ENCODE measurements at places on chromosomes 5 and 9. TPM values are rescaled to one million over a fixed set of nuclear protein-coding genes. Genes with fewer than 3 reads are reported as not detected.

FOXD4L5 gene
- not detected for total RNA-seq

APBA1 gene
- 9.2 TPM for total RNA-seq

ZNF483 gene
- total RNA-seq, result 6.9 TPM

PCDHGC5 gene
- total RNA-seq, result 2.3 TPM

HRH2 gene
- total RNA-seq, result 6.9 TPM

DNA sequence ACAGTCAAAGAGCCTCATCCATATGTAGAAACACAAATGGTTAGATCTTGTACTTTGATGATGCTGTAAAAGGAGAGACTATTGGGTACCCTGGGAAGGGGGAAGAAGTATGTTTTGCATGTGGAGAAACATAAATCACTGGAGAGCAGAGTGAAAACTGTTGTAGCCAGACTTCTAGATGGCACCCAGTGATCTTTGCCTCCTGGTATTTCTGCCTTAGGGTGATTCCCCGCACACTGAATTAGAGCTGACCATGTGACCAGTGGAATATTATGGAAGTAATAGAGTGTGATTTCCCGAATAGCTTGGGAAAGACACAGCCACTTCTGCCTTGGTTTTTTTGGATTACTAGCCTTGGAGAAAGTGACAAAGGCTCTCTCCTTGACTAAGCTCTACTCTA lies 174.3 kb downstream of the LPAR1 start:
- DNase-seq, result no peak

DNA sequence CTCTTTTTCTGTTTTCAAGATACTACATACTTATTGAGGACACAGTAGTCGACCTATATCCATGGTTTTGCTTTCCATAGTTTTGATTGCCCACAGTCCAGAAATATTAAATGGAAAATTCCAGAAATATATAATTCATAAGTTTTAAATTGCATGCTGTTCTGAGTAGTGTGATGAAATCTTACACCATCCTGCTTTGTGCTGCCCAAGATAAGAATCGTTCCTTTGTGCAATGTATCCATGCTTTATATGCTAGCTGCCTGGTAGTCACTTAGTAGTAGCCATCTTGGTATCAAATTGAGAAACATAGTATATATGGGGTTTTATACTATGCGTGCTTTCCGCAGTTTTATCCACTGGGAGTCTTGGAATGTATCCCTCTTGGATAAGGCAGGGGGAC lies 59.0 kb downstream of the CWC27 start:
- DNase-seq, result no peak

- no peak for DNase-seq
These were observed 29.2 kb upstream of the RASGRF2 start for GRCh38 chr5:80930940-80931339.

GRCh38 chr9:76526026-76526425 lies 67.0 kb downstream of the GCNT1 start:
- no peak for DNase-seq

DNA sequence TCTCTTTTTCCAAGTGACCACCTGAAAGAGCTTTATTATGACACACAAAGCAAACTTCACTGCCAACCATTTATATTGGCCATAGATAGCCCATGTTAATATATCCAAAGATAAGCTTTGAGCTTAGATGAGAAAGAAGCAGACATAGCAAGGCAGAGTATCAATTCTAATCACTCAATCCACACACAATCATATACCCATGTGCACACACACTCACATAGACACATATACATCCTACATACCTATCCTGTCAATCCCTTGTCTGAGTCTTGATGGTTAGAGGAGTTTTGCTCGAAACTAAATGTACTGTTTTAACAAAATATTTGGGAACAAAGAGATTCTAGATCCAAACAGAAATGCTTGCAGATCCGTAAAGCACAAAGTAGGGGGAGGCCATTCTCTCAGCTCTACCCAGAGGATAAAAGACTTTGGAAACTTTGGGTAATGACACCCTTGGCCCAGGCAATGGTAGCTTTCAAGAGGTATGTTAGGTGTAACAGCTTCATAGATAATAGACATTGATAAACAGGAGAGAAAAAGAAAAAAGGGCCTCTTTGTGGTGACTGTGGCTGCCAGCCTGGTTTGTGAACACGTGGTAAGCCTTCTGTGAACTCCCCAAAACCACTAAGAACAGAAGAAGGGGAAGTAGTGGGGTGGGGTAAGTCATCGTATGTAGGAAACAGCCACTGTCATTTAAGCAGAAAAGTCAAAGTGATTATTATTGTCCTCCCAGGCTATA lies 121.6 kb downstream of the TLR4 start:
- no peak for DNase-seq

DNA sequence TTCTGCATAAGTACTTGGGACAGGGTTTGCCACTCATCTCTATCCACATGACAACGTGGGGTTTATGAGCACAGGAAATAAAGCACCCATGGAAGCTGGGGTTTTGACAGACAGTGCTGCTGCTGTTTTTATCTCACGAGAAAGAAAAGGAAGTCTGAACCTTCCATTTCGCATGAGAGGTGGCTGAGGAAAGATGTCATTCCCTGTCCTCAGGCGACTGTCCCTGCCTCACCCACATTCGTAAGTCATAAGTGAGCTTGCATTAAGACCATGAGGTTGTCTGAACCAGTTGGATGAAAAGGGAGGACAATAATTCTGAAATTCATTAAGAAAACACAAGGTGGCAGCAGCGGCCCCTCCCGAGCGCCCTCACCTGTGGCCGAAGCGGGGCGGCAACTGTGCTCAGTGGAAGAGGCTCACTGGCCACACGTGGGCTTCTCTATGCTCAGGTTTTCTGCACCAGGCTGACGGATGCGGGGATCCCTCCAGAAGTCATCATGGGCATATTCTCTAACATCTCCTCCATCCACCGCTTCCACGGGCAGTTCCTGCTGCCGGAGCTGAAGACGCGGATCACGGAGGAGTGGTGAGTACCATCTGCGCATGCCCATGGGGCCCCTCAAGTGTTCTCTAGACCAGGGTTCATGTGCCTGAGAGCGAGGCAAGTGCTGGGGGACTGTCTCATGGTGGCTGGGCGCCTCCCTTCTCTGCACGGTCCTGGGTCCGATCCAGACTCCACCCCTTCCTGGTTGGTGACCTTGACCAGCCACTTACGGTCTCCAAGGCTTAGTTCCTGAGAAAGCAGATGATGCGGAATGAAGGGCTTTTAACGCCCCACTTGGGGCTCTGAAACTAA lies 54.7 kb upstream of the SUSD3 start:
- no peak for DNase-seq

- peak; percentile 88 for DNase-seq
These were observed 3.4 kb downstream of the PDLIM4 start for GRCh38 chr5:132260714-132261551.

DNA sequence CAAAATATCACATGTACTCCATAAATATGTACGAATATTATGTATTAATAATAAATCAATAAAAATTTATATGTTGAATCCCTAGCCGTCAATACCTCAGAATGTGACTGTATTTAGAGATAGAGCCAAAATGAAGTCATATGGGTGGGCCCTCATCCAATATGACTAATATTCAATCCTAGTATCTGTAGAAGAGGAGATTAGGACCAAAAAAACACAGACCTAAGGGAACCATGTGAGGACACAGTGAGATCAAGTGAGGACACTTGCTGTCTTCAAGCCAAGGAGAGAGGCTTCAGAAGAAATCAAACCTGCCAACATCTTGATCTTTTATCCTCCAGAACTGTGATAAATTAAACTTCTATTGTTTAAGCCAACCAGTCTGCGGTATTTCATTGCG lies 3.7 kb upstream of the AMACR start:
- DNase-seq, result no peak

DNA sequence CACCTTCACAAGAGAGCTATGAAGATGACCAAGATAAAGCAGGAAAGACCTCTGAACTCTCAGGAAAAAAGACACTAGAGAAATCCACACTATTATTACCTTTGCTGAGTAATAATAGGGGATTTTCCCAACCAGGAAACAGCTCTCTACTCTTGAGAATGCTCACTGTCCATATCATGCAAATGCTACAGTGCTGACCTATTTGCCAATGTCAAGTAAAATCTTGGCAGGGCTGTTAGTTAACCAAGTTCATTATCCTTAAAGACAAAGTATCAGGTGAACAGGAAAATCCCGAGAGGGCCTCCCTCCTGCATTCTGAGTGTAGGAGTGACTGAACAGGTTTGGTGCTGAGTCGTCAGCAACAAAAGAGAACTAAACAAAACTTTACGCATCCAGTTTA lies 306.6 kb downstream of the ACTL7B start:
- DNase-seq, result no peak

- DNase-seq, result no peak
These were observed 177.4 kb downstream of the SAXO1 start for GRCh38 chr9:18855656-18856055.

DNA sequence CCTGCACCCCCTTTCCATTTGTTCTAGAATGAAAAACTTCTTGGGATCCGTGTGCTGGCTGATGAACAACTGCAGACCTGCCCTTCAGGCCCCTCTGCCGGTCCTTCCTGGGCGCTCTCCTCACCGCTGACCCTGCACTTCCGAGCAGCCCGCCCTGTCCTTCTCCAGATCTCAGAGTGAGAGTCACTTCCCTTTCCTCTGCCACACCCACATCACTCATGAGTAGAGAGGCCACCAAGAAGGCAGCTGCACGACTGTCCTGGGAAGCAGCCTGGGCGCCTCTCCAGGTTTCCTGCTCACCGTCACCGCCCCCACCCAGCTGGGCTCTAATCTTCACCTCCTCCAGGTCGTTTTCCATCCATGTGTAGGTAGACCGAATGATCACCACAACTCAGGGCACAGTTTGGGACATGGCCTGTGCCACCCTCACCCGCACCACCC lies 35.0 kb upstream of the NSMF start:
- DNase-seq, result peak; percentile 76

DNA sequence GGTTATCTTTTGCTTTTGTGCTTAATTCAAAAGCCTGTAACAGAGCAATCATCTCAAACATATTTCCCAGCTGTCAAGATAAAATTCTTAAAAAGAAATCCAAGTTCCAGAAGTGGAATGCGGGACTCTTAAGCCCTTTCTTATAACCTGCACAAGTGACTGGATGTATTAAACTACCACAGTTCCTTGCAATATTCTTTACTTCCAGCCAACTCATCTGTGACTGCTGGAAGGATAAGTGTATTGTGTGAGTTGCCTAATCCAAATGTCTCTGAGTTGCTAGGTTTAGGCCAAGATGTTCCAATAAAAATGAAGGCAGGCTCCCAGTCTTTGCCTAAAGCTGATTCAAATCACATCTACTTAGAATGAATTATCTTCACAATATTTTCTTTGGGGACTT lies 159.2 kb upstream of the SLC24A2 start:
- no peak for DNase-seq

GRCh38 chr9:116232424-116233159 lies 79.0 kb downstream of the PAPPA start:
- DNase-seq, result no peak

GRCh38 chr9:97473717-97474116 lies 27.7 kb upstream of the TMOD1 start:
- no peak for DNase-seq

DNA sequence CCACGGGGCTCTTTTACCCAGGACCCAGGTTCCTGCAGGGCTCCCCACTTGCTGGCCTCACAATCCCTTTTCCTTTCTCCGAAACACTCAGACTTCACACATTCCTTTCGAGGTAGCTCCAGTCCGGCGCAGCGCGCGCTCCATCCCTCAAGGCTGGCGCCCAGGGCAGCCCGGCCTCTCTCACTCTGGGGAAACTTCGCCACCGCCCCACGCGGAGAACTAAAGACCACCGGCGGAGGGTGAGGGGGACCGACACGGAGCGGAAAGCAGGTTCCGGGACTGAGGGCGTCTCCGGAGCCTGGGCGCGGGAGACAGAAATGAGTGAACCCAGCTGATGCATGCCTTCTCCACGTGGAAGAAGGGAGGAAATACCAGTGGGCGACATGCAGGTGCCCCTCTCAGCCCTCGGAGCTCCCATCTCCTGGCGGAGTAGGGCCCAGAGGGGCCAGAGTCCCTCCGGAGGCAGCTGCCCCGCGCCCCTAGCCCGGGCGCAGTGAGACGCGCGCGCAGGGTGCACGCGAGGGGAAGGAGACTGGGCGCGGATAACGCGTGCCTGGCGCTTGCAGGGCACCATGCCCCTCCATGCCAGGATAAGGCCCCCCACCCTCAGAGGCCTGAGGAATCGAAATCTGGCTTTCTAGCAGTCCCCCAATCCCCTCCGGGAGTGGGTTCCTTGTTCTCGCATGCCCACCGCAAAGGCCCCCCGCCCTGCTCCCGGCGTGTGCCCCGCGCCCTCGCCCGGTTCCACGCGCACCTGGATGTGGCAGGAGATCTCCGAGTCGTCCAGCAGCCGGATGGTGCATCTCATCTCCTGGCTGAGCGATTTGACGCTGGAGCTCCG lies 650 bp downstream of the FRMD3 start:
- DNase-seq, result peak; percentile 76

- no peak for DNase-seq
These were observed 28.2 kb downstream of the MTRR start for GRCh38 chr5:7897014-7897600.

- DNase-seq, result no peak
These were observed 14.6 kb upstream of the BNC2 start for GRCh38 chr9:16884952-16885513.

GRCh38 chr5:172574871-172575223 lies 66.2 kb upstream of the NEURL1B start:
- DNase-seq, result no peak

DNA sequence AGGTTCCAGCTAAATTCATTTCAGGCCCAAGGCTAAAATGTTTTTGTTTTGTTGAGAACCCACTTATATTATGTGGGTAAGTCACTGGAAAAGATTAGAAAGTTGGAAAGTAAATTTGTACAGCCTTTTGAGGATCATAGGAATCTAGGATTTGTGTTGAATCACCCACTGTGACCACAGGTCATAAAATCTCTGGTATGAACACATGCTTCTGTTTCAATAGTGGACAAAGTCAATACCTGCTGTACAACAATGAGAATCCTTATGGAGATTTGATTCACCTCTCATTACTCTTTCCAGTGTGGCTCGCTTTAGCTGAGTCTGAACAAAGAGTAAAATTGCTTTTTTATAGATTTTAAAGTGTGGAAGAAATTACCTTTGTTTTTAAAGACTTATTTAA lies 369.5 kb downstream of the TMEM167A start:
- no peak for DNase-seq

DNA sequence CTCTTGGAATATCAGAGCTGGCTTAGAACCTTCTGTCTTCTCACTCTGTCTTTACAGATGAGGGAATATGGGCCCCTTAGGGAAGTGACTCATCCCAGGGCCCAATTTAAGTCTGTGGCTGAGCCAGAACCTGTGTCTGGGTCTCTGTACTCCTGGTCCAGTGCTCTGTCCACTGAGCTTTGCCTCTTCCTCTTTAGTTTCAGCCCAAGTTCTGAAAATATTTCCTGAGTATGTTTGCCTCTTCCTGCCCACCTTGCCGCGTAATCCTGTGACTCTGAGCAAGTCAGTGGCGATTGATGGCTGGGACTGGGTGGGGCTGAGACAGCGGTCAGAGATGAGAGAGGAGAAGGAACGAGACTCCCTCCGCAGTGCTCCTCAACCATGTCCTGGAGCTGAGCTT lies 7.8 kb downstream of the IER5L start:
- DNase-seq, result no peak

- DNase-seq, result no peak
These were observed 143.9 kb downstream of the SEMA5A start for GRCh38 chr5:9401786-9402472.
